Activated naive CD8-positive, alpha-beta T cell treated with anti-CD3 and anti-CD28 coated beads, Interleukin-2, amount 50 U/mL, for 16 hours (primary cell): ENCODE measurements at places on chromosomes 16 and 17.

- DNase-seq: no peak
These were observed 15.1 kb downstream of the GJD3 start for GRCh38 chr17:40349477-40349894.

DNA sequence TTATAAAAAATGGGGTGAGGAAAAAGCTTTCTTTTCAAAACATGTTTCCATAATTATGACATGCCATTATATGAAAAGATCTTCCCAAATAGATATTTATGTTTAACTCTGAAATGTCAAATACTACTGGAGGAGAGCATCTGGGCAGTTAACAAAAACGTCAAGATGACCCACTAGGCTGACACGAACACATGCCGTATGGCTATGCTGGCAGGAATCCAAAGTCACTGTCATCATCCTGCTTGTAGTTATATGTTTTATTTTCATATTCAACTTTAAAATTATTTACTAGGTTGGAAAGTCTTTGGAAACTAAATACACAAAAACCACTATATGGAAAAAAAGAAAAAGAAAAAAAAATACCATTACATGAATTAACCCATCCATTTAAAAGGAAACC lies 27.3 kb downstream of the ANKFY1 start:
- DNase-seq: no peak

GRCh38 chr16:27839419-27839818 lies 224.1 kb downstream of the GSG1L start:
- DNase-seq: no peak

DNA sequence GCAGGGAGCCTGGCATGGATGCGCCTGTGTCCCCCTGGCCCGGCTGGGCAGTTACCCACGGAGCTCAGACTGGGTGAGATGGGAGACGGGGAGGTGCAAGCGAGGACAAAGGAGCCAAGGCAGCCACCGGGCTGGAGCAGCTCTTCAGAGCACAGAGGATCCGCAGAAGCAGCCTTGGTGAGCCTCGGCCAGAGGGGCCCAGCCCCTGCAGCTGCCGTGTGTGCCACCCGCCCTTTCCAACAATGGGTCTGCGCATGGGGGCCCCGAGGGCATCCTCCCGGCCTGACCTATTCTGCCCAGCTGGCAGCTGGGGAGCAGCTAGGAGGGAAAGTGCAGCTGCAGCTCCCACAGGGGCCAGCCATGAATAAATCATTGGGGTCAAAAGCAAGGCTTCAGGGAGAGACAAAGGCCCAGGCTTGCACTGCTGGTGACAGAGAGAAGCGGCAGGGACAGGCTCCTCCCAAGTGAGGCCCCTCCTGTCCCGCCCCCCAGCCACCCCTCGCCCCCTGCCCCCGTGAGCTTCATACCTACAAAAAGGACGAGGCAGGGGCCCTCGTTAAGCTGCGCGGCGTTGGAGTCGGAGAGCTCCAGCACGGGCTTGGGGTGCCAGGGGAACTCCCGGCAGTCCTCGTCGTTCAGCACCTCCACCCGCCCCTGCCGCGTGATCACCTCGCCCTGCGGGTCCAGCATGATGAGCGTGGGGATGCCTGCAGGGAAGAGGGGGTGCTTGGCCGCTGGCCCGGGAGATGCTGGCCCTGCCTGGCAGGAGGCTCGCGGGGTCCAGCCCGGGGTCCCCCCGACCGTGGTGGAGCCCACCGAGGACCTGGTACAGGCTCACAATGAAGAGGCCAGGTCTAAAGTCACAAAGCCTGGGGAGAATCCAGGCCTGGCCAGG lies 22.6 kb downstream of the MRM3 start:
- no peak for DNase-seq

DNA sequence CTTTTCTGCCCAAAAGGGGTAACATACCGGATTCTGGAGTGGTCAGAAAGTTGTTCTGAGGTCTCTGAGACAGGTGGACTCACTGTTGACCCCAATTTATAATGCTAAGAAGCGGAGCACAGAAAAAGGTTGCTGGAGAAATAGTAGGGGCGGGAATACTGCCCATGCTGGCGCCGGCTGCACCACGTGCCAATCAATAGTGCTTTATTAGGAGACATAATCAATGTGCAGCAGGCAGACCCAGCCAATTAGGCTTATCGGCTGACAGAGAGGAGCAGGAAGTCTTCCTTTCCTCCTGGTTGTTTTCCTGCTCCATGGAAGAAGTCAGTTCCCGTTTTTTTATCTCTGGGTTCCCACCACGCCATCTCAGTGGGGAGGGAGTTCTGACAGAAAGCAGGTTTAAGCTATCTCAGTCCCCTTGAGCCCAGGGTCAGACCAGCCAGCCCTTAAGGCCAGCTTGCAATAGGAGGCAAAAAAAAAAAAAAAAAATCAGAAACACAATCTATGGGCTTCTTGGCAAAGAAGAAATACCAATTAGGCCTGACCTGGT lies 68.2 kb upstream of the IRX6 start:
- DNase-seq: no peak
